ENCODE measurements at places on chromosomes 3 and 15.
A peak's percentile ranks its signal among the peaks of the same experiment; 100 is the strongest.

DNA sequence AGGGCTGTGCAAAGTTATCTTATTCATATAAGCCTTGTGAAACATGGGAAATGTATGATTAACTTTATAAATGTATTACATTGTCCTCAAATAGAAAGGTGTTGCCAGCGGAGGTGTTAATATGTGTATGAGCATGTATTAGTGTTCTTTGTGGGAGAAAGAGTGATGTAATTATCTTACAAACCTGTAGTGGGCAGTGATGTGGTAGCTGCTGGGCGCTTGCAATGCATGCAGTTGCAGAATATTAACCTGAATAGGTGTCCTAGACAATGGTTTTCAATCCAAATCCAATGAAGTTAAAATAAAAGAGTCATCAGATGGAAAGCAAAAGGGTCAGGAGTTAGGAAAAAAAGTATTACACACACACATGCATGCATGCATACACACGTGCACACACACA lies 881.3 kb upstream of the CADM2 start:
- DNase-seq: no peak

- DNase-seq: no peak
These were observed 153.8 kb upstream of the RORA start for GRCh38 chr15:61382927-61383326.

DNA sequence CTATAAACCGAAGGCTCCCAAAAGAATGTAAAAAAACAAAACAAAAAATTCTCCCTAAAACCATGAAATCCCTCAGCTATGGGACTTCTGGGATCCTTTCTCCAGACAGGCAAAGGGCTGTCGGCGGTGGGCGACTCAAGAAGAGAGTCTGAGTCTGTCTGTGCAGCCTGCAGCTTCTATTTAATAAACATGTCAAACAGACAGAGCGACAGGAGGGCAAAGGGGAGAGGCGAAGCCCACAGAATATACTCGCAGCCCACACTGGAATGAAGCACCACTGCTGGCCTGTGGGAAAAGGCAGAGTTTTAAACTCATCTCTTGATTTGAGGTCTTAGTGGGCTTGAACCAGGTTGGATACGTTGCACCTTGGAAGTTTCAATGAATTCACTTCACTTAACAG lies 40.2 kb downstream of the ISL2 start:
- no peak for DNase-seq

DNA sequence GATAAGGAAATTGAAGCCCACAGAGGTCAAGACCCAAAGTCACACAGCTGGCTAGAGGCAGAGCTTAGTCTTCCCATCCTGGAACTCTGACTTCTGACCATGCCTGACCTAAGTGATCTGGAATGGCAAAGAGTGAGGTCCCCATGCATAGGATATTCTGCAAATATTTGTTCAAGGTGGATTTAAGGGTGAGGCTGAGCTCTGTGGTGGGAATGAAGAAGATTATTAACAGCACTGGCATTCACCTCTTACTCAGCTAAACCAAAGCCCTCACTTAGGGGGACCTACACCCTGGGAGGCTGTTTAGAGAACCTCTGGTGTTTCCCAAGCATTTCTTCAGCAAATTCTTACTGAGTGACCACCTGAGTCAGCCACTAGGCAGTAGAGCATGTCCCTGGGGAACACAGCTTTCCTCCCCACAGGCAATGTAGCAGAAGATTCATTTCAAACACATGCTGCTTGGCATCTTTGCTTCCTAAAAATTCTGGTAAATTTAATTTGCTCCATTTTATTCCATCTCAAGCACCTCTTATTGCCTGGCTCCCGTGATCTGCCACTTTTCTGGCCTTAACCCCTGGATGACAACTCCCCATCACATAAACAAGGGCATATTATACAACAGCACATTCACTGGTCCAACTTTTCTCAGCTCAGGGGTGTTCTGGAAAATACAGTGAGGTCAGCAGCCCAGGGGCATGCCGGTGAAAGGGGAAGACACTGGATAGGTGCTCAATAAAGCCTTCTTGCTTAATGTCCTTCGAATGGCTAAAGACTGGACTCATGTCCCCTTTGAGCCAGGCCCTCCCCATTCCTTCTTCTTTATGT lies 176.0 kb downstream of the ABHD5 start:
- DNase-seq: no peak

- no peak for DNase-seq
These were observed 98.4 kb downstream of the NAALADL2 start for GRCh38 chr3:174957551-174958001.

GRCh38 chr3:106420628-106421027 lies 551.8 kb upstream of the CBLB start:
- DNase-seq: no peak

GRCh38 chr3:66407611-66408218 lies 93.1 kb downstream of the LRIG1 start:
- peak; percentile 83 for DNase-seq

DNA sequence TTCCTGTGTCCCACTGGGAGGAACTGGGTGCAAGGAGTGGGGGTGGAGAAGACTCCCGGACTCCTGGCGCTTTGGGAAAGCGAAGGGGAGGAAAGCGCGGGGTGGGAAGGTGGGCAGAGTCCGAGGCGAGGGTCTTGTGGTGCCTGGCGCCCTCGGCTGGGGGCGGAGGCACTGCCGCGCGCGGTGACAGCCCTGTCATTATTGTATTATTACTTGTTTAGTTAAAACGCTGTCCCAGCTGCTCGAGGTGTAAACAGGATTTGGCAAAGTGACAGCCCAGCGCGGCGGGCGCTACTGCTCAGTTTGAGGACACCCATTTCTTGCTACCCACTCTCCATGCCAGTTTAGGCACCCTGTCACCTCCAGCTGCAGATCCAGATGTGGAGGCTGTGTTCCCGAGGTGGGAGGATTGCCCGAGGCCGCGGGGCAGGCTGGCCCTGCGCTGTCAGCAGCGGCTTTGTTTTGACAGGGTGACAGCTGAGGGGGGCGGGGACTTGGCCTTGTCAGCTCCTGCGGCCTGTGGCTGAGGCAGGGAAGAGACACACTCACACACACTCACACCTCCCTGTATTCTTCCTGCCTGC lies 1.0 kb downstream of the KAT2B start:
- peak; percentile 93 for DNase-seq

GRCh38 chr15:79311901-79312553 lies 1.1 kb downstream of the TMED3 start:
- DNase-seq: no peak

DNA sequence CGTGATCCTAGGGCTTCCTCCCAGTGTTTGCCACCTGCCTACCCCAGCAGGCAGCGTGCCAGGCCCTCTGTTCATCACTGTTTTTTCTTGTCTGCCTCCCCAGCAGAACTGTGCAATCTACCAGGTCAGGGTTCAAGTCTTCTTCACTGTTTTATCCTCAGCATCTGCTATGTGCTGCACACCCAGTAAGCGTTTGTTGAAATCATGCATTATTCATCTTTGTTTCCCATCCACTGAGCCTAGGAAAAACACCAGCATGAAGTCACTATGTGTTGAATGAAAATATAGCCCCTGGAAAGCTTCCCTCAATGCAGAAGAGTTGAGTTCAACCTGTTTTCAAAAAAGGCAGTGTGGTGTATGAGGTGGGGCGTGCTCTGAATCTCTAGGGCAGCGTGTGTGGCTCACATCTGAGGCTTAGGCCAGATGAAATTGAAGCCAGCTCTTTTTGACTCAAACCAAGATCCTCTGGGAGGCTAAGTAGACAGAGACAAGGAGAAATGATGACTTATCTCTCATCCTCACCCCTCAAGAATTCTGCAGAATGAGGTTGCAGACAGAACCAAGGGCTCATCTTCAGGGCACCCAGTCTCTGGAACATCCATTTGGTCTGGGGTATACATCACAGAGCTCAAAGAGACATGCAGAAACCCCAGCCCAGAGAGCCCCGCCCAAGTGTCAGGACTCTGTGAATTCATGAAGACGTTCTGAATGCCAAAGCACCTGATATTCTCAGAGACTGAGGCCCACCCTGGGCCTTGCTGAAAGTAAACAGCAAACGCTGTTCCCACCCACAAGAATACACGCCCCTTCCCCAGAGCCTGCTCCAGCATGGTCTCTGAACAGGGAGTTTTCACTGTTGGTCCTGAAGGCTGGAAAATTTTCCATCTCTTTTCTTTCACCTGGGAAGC lies 5.7 kb upstream of the CAV3 start:
- DNase-seq: no peak

DNA sequence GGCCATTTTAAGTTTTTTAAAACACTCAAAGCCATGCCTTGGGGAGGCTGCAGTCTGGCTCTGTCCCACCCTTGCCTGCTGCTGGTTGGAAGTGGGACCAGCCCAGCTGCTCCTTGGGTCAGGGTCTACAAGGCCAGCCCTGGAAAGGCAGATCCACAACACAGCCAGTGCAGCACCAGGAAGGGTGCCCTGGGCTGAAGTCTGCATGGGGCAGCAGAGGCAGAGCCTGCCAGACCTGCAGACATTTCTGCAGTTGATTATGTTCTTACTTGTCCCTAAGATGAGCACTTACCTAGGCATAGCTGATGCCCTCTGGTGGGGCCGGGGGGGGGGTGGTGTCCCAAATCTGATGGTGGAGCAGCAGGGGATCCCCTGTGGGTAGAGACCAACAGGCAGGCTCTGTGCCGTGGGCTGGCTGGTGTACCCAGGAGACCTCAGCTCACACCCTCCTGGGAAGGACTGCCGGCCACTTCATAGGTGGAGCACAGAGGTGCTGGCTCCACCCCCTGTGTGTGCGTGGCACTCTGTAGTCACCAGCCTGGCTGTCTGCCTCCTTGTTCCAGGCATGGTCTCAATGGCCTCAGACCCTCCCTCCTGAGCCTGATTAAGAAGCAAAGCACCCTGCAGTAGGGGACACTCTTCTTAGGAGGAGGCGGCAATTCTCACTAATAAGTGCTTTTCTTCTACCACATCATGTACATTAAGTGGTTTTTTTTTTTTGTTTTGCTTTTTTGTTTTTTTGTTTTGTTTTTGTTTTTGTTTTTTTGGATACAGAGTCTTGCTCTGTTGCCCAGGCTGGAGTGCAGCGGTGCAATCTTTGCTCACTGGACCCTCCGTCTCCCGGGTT lies 97.4 kb upstream of the KLF13 start:
- peak; percentile 81 for DNase-seq

- no peak for DNase-seq
These were observed 18.8 kb downstream of the PLXNB1 start for GRCh38 chr3:48411041-48411588.

- no peak for DNase-seq
These were observed 164.3 kb upstream of the LPP start for GRCh38 chr3:187989575-187990153.

DNA sequence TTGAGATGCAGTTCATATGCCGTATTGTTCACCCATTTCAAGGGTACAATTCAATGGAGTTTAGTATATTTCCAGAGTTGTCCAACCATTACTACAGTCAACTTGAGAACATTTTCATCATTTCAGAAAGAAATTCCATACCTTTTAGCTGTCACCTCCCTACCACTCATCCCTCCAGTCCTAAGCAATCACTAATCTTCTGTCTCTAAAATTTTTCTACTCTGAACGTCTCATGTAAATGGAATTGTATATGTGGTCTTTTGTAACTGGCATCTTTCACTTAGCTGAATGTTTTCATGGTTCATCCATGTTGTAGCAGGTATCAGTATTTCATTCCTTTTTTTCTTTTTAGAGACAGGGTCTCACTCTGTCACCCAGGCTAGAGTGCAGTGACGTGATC lies 51.1 kb downstream of the CMTM7 start:
- no peak for DNase-seq

- no peak for DNase-seq
These were observed 5.2 kb downstream of the ANAPC13 start for GRCh38 chr3:134480546-134480945.

- DNase-seq: no peak
These were observed 265.1 kb downstream of the NFKBIZ start for GRCh38 chr3:102114264-102114979.

DNA sequence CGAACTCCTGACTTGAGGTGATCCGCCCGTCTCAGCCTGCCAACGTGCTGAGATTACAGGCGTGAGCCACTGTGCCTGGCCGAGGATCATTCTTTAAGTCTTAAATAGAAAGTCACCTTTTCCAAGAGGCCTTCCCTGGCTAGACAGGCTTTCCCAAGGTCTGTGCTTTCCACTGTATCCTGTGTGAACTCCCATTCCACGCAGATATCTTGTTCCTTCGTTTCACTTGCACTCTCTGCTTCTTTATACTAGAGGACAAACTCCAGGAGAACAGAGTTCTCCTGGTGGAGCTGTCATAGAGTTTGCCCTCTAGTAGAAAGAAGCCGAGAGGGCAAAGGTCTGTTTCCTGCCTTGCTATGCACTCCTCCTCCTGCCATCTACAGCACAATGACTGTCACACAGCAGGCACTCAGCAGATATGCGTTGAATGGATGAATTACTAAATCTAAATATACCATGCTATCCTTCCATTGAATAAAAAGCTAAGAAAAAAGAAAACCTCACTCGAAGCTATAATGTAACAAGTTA lies 211.2 kb downstream of the FOXP1 start:
- no peak for DNase-seq

DNA sequence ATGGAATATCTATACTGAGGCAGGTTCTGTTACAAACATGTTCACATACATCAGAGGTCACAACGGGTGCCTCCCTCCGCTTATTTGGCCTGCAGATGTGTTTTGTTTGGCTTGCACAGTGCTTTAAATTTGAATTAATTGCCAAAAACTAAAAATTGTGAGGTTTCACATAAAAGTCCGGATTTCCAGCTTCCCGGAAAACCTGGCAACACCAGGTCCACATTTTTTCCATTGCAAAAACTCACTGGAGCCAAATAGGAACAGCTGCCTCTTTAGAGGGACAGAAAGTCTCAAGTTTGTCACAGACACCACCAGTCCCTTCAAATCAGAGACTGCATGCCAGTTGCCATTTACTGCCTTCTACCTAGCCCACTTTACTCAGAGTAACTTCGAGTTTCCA lies 205.9 kb upstream of the MDFIC2 start:
- DNase-seq: no peak

GRCh38 chr3:170869645-170870593 lies at the start of gene RPL22L1:
TSS of gene RPL22L1 (minus strand) at chr3:170870195. CDS start at chr3:170870167, 28 bp downstream.
- peak; percentile 97 for DNase-seq

DNA sequence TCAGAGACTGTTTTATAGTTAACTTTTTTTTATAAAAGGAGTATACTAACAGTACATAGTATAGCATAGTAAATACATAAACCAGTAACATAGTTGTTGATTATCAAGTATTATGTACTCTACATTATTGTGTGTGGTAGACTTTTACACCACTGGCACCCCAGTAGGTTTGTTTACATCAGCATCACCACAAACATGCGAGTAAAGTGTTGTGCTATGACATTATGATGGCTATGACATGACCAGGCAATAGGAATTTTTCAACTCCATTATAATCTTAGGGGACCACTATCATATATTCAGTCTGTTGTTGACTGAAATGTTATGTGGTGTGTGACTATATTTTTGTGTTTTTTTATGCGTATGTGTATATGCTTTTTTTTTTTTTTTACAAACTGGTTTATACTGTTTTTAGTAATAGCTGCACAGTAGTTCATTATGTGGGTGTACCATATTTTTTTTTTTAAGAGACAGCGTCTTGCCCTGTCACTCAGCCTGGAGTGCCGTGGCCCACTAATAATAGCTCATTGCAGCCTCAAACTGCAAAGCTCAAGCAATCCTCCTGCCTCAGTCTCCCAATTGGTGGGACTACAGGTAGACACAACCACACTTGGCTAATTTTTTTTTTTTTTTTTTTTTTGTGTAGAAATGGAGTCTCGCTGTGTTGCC lies 1.9 kb downstream of the CAPN7 start:
- no peak for DNase-seq

GRCh38 chr3:54046641-54047214 lies 75.6 kb upstream of the CACNA2D3 start:
- DNase-seq: no peak

GRCh38 chr15:51049081-51049480 lies 45.6 kb downstream of the TNFAIP8L3 start:
- DNase-seq: no peak

All from upper lobe of right lung (tissue), 1 donor.